ENCODE measurements at places on chromosomes 7 and 10.

- DNase-seq = no peak
Observed at GRCh38 chr10:131168238-131168875, 143.2 kb downstream of the TCERG1L start.

- no peak for DNase-seq
Observed at GRCh38 chr10:100480002-100480401, 17.2 kb downstream of the WNT8B start.

DNA sequence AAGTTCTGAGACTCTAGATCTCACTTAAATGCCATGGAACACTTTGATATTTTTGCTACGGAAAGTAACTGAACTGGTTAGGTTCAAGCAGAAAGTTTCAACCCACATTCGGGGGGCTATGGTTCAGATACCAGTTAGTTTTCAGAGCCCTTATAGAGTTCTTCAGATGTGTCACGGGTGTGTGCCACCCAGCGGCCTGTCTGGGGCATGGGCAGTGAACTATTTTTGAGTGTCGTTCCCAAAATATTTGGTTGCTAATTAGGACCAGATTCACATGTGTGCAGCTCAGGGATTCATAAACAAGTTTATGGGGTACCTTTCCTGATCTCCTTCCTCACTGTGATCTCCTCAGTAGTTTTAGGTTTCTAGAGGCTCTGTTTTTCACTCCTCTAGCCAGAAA lies 271.9 kb downstream of the C7orf25 start:
- no peak for DNase-seq

GRCh38 chr7:20038676-20039075 lies 178.5 kb downstream of the MACC1 start:
- DNase-seq = no peak
